ENCODE measurements at places on chromosomes 13 and 19. TPM values are rescaled to one million over a fixed set of nuclear protein-coding genes. Genes with fewer than 3 reads are reported as not detected.

GRCh38 chr13:22499919-22500318 lies 680.9 kb upstream of the SGCG start:
- no peak for DNase-seq

- no peak for DNase-seq
Observed at GRCh38 chr19:13401388-13401787, 104.9 kb downstream of the CACNA1A start.

GAMT gene
- 9.3 TPM for total RNA-seq

DNA sequence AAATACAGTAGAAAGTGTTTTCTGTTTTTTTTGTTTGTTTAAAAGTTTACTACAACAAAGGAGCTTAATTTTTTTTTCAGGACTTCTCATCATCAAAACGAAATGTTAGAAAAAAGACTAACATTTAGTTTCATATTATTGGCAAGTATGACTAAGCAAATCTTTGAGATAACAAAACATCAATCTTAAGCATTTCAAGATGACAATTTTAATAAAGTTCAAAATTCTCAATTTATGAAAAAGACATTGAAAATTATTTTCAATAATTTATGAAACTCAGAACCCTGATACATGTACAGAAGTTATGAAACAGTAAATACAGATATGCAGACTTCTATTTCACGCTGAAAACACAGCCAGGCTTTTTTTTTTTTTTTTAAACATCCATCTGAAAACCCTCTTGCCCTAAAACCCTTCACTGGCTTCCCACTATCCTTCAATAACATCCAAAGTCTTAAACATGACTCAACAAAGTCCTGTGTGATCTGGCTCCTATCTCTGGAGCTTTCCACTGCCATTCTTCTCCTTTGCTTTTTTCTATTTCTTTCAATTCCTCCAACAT lies 3.9 kb downstream of the RBM26 start:
- DNase-seq = no peak

DNA sequence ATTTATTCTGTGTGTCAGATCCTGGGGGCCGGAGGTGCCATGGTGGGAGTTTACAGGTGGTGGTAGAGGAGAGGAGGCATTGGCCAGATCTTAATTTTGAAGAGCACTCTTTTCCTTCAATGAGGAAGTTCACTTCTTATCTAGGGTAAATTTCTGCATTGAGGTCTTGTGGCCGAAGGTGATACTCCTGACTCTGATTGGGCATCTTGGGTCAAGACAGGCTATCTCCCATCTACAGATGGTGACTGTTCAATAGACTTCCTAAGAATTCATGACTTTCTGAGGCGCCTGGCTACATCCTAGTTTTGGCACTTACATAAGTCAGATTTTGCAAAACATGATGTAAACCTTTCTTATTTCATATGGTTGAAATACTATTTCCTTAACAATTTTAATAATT lies 135.2 kb downstream of the SUCLA2 start:
- DNase-seq = no peak

SPACA4 gene
- total RNA-seq = not detected

LTBP4 gene
- total RNA-seq = 239 TPM

MATK gene
- total RNA-seq = 1.9 TPM

SYCN gene
- not detected for total RNA-seq

Measured in ureter (tissue), 1 donor.